Activated CD4-positive, alpha-beta T cell treated with anti-CD3 and anti-CD28 coated beads, Interleukin-2, amount 50 U/mL, for 16 hours (primary cell): ENCODE measurements at places on chromosomes 6 and 20.

- no peak for DNase-seq
Observed at GRCh38 chr20:24653306-24653705, 183.9 kb downstream of the SYNDIG1 start.

DNA sequence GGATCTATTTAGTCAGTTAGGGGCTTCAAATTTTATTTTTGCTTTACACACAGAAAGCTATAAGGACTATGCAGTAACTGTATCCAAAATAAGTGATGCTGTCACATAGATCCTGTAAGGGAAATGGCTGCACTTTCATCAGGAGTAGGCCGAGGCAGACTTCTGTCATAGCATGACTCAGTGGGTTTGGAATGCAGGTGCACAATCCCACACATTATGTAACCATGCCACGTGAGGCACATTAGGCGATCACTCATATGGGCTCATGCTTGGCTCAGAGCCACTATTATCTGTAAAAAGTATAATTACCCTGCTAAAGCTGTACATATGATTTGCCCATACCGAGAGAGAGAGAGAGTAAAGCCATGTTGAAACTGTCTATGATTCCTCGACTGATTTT, 1189.4 kb upstream of the EYS start:
- DNase-seq = no peak

DNA sequence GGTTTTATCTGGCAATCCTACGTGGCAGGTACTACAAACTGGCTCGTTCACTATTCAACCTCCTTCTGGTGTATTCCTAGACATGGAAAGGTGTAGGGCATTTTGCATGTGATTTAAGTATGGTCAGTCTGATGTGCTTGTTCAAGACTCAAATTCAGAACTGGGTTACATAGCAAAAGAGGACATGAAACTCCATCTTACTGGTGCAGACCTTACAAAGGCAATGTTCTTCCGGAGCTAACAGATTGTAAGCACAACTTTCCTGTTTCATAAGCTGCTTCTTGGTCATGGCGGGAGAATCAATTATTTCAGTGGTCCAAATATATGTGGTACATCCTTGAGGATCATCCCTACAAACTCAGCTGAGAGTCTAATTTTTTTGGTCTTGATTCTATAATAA, 703.4 kb downstream of the EPM2A start:
- no peak for DNase-seq

DNA sequence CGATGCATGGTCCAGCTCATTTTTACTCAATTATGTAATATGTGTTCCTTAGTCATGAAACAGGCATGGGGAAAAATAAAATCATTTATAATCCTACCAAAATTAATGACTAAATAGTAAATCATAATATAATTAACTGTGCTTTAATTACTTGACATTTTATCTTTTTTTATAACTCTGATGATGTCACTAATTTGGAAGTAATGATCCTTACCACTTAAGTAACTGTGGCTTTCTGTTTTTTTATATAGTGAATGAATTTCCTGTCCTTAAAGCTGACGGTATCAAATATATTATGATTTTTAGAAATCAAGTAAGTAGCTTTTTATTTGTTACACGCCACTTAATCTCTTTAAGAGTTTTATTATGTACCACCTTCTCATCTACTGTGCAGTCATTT, 32.2 kb downstream of the CSE1L start:
- DNase-seq = no peak

- peak; percentile 69 for DNase-seq
Observed at GRCh38 chr20:17571153-17571527, 1.3 kb downstream of the DSTN start.

DNA sequence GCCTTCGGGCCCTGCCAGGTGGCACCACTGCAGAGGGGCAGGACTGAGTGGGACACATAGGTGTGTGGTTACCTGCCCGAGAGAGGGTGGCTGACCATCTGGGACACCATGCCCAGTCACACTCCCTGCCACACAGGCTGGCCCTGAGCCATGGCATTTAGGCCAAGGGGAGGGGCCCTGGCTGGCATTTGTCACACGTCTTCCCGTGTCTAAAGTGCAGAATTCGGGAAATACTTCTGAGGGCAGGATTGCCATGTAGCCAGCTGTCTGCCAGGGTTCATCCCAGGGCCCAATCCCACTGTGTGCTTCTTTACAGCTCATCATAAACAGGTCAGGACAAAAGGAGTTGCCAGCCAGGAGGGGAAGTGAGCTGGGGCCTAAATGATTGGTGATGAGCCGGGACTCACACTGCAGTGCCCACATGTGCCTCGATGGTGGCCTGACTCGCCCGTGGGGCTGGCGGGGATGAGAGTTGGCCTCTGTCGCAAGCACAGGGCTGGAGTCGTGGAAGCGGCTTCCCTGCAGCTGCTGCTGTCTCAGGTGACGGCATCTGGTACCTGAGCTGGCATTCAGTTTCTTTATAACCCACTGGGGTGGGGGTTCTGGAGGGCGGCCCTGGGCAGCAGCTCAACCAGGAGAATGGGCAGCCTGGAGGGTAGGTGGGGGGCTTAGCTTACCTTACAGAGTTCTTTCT, 5.9 kb upstream of the UNC93A start:
- no peak for DNase-seq

DNA sequence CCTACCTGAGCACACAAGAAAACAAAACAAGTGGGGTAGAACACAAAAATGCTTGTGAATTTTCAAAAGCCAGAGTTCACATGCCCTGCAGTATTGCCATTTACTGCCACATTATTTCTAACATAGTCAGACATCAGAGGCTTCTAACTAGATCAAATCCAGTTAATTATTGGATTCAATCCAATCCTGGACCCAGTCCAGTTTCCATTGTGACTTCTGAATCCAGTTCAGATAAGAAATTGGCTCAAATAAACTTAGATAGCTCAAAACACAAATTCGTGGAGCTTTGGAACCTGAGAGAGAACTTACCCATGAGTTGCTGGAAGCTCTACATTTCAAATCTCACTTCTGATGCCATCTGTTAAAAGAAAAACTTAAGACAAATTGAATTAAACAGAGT, 85.2 kb upstream of the ANKEF1 start:
- DNase-seq = no peak

- DNase-seq = no peak
Observed at GRCh38 chr6:149118737-149119653, 198.5 kb upstream of the TAB2 start.

DNA sequence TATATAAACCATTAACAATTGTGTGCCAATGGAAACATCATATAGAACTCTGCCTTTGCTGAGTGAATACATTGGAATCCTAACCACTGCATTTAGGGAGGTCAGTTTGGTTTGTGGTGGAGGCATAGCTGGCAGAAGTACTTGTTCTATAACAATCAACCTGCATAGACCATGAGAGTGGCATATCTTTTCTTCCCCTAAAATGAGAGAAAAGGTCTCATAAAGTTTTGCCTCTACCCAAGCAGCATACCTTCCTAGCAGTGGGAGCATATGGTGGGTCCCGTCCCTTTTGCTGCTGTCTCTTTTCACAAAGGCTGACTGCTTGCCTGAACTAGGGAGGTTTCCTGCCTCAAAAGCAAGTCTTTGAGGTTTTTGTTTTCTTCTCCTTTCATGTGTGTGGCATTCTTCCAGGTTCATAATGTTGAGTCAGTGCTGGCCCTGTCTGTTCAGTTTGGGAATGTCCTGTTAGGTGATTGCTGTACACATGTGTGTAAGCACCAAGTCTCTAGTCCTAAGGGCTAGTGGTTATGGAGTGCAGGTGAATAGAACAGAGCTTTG, 61.2 kb upstream of the SUPT3H start:
- DNase-seq = no peak

GRCh38 chr6:56046576-56046975, 171.2 kb upstream of the BMP5 start:
- no peak for DNase-seq

- no peak for DNase-seq
Observed at GRCh38 chr6:6905961-6906518, 201.7 kb upstream of the RREB1 start.

DNA sequence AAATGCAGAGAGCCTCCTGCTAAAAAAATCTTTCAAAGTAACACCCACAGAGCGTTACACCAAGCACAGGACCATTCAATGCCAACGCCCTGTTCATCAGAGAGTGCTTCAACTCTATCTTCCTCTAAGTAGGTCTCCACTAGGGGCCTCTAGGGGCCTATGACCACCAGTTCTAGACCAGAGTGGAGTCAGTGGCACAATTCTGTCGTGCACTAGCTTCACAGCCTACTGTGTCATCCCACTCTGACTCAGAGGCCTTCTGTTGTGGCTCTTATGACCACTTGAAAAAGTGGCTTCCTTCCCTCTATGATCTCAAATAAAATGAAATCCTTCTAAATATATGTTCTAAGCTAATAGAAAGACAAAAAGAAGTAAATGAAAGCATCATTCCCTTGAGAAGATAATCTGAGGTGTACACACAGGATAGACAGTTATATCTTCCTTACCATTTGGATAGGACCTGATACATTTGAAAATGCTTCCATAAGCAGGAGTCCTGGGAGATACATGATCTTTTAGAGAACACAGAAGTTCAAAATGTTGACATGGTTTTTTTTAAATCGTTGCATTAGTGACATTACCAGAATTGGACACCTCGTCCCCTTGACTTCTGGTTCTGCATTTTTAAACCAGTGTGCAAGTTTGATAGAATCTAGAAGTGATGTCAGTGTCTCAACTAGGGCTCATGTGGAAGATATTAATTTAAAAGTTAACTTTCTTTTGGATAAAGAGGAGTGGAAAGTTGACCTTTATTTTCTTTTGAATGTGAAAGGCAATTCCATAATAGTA, 151.9 kb downstream of the SH3BGRL2 start:
- peak; percentile 3 for DNase-seq

DNA sequence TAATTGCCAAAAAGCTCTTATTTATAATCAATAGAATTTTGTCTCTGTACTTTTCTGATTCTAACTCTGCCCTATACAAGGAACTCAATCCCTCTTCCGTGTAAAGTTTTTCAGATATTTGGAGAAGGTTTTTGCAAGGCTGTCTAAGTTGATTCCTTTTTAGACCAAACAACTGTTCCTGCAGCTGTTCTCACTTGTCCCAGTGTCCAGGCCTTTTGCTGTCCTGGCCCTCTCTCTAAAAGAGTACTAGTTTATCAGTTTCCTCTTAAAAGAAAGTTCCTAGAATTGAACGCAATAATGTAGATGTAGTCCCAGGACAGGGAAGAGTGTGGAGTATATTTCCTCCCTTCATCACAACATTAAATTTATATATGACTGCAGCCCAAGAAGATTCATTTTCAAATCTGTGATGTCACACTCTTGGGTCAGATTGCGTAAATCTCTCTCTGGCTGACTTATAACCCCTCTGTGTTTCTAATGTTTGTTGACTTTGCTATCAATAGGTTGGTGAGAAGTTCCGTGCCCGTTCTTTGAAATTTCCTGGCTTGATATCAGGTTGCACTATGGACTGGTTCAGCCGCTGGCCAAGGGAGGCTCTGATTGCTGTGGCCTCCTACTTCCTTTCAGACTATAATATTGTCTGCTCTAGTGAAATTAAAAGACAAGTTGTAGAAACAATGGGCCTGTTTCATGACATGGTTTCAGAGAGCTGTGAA, 139.4 kb upstream of the GLP1R start:
- no peak for DNase-seq

DNA sequence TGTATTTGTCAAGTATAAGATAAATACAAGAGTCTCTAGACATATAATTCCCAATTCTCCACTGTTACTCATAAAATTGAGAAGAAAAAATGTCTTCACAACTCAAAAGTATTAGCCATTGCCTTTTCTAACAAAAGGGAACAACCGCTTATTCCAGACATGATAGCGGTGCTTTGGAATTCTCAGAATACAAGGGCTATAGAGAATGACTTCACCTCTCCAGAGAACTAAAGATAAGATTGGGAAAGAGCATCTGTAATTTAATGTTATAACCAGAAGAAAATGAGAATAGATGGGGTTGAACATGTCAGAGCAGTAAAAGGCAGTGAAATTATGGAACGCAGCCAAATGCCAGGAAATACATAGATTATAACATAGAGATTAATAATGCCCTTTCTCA, 730.8 kb downstream of the C6orf118 start:
- DNase-seq = no peak

- no peak for DNase-seq
Observed at GRCh38 chr6:139536751-139537617, 162.5 kb upstream of the CITED2 start.

- DNase-seq = no peak
Observed at GRCh38 chr20:36528875-36529417, 12.4 kb upstream of the MYL9 start.

DNA sequence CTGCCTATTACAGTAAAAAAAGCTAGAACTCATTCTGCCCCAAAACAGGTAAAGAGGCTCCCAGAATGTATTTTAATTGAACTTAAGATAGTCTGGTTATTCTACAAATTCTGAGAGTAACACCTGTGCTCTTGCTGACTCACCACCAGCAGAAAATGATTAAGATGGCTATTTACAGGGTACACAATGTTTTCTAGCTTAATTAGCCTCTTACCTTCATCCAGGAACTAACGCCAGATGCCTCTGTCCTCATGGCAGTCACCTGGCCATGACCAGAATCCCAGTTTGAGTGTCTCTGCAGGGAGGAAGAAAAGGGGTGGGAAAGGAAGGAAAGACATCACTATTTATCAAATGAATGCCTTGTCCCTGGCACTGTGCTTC, 31.3 kb upstream of the PPP1R3G start:
- DNase-seq = no peak

DNA sequence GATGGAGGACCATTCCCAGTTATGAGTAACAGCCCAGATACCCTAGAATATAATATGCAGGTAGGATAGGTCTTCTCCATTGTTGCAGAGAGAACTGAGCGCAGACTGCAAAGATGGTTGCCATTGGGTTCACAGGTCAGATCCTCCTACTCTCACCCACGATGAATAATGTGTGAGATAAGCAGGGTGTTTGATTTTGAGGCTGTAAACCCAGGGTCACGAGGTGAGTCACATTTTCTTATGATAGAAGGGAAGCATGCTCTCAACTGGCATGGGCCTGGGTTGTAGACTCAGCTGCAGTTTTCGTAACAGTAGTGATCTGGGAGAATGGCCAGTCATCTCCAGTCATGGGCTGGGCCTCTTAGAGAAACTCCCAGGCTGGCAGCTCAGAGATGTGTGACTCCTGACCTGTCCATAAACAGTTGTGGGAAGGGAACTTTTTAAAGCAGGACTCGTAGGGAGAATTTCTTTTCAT, 74.2 kb downstream of the CD164 start:
- peak; percentile 46 for DNase-seq

DNA sequence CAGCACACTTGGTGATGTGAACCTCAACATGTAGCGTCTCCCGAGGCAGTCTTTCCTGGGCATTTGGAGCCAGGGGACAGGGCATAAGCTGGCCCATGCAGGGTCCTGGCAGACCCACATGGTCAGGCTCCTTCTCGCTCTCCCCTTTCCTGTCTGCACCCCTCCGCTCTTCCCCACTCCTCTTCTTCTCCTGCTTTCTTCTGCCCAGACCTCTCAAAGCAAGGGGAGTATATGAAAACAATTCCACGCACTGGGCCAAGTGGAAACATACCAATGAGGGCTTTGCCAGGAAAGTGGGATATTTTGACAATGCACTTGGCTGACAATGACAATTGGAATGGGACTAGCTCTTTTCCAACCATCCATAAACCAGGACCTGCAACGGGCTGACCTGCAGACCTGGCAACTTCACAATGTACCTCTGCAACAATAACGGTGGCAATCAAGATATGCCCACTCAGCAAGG, 58.9 kb upstream of the TRAF3IP2 start:
- DNase-seq = no peak

GRCh38 chr20:40249805-40250204, 439.2 kb downstream of the MAFB start:
- no peak for DNase-seq
